ENCODE measurements at places on chromosomes 4 and X.

DNA sequence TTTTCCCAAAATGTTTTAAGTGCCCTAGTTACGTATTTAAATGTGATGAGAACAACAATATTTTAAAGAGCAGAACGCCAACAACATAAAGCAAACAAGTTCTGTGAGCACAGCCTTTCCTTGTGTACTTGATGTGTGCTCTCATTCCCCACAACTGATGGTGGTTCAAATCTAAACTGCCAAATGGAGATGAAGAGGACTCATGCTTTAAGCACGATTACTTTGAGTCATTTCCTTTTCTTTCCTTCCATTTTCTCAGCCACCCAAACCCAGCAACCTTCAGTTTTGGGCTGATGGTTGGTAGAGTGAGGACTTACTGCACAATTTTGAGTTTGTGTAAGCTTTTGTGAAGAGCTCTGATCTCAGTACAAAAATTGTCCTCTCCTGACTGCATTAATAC is 1.7 kb downstream of the NSD2 start:
- peak overlapping the region; percentile 77 for H3K4me3 ChIP-seq
- H3K27ac ChIP-seq, result no peak overlapping the region
- H3K27me3 ChIP-seq, result peaks cover 26% of the 10 kb centered on the region
- H3K4me1 ChIP-seq, result peaks cover 34% of the 10 kb centered on the region
- no peaks in the 10 kb centered on the region for H3K36me3 ChIP-seq
- no peak for DNase-seq

DNA sequence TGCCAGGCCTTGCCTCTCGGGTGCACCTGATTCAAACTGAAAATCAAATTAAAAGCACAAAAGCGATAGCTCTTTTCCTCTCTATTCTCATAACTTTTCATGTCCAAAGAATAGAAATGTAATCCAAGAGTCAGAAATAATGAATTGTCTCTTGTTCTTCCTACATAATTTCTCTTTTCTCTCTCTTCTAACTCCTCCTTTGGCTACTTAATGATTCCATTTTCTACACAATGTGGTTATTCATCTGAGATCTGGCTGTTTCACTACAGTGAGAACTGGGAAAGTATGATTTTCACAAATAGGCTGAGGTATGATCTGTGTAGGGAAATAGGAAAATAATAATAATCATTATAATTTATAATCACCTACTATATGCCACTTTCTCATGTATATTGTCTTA is 703.5 kb downstream of the PDHA2 start:
- H3K4me1 ChIP-seq, result no peaks in the 10 kb centered on the region
- no peak overlapping the region for H3K4me3 ChIP-seq
- no peaks in the 10 kb centered on the region for H3K27me3 ChIP-seq
- DNase-seq, result no peak
- H3K27ac ChIP-seq, result no peak overlapping the region
- no peaks in the 10 kb centered on the region for H3K36me3 ChIP-seq

DNA sequence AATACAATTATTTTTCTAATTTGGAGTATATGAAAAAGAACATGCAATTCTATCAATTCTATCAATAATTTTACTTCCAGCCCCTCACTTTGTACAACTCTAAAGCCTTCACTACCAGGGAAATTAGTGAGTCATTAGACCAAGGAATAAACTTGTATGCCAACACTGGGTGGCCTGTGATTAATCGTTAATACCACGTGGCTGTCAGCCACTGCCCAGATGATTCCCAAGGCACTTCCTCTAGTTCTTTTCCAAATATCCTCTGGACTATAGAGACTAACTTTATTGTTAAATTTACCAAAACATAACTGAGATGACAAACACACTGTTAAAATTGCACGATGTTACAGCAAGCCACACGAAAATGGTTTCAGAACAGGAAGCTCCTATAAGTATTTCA is 45.7 kb downstream of the MID1 start:
- no peak for DNase-seq
- H3K4me1 ChIP-seq, result peaks cover 46% of the 10 kb centered on the region
- H3K36me3 ChIP-seq, result peaks cover 24% of the 10 kb centered on the region
- no peaks in the 10 kb centered on the region for H3K27me3 ChIP-seq
- no peak overlapping the region for H3K27ac ChIP-seq

DNA sequence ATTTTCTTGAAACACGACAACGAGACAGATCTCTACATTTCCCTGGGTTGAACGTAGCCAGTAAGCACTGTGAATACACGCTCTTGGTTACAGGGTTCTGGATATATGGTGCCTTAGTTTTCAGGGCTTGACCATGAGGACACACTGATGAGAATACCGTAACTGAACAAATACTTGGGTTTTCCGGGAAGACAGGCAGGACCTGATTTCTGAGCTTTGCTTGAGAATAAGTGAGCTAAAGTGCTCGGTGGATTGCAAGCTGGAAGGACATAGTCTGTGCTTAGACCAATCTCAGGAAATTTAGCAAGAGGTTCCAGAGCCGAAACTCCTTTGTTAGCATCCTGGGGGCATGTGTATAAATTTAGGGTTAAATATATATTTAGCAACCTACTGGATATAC is 876 bp upstream of the TACR3 start:
- DNase-seq, result no peak
- H3K27ac ChIP-seq, result no peak overlapping the region

DNA sequence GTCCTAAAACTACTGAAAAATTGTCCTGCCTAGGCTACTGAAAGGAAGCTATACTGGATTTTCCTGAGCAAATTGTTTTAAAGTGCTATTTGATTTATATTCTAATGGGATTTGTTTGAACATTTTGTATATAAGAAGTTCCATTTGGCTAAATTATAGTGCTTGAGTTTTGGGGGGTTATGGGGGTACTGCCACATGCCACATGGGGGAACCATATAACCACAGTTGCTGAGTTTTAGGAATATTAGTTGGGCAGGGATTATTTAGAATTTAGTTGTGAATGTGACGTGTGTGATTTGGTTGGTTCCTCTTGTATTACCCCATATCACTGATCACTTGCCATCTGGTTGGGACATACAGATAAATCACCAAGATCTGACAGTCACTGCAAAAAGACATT is 224.5 kb upstream of the TAPT1 start:
- H3K4me3 ChIP-seq, result no peak overlapping the region
- no peak overlapping the region for H3K27ac ChIP-seq
- H3K27me3 ChIP-seq, result peaks cover 91% of the 10 kb centered on the region
- H3K36me3 ChIP-seq, result no peaks in the 10 kb centered on the region
- no peak for DNase-seq
- peaks cover 3% of the 10 kb centered on the region for H3K4me1 ChIP-seq

- H3K36me3 ChIP-seq, result no peaks in the 10 kb centered on the region
- no peak overlapping the region for H3K4me3 ChIP-seq
- peaks cover 8% of the 10 kb centered on the region for H3K4me1 ChIP-seq
These were observed 850.5 kb downstream of the CCSER1 start for GRCh38 chr4:90977726-90978125.

- no peaks in the 10 kb centered on the region for H3K36me3 ChIP-seq
- no peaks in the 10 kb centered on the region for H3K27me3 ChIP-seq
- H3K4me1 ChIP-seq, result peaks cover 10% of the 10 kb centered on the region
- H3K4me3 ChIP-seq, result no peak overlapping the region
- no peak for DNase-seq
These were observed 33.4 kb upstream of the GPR101 start for GRCh38 chrX:137067147-137067546.

DNA sequence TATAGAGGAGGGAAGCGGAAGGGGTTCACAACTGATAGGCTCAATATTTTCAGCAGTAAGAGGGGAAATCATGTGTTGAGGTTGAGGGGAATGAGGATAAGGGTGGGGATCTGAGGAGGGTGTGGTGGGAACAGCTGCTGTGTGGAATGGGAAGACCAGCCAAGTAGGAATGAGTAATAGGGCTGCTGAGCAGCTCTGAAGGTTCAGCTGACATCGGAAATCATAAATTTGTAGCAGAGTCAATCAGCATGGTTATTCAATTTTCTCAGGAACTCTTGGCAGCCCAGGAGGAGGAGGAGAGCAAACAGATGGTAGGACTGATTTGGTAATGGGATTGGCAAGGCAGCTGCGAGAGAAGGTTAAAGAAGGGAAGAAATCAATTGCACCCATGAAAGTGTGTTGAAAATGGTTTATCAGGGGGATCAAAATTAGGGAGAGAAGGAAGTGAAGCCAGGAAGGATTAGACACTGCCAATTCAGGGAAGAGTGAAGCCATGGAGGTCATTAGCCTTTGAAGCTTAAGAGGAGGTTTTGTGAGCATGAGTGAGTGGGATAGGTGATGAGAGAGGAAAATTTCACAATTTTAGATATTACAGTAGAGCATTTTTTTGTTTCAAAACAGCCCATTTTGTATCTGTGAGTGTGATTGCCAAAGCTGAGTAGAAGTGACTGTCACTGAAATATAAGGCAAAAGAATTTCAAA is 82.6 kb downstream of the PCDH7 start:
- no peak overlapping the region for H3K4me3 ChIP-seq
- H3K4me1 ChIP-seq, result peaks cover 12% of the 10 kb centered on the region
- no peak overlapping the region for H3K27ac ChIP-seq
- H3K27me3 ChIP-seq, result no peaks in the 10 kb centered on the region
- peaks cover 7% of the 10 kb centered on the region for H3K36me3 ChIP-seq
- no peak for DNase-seq

GRCh38 chr4:65096630-65097029 is 573.7 kb downstream of the EPHA5 start:
- DNase-seq, result no peak
- H3K4me3 ChIP-seq, result no peak overlapping the region
- peaks cover 24% of the 10 kb centered on the region for H3K36me3 ChIP-seq
- H3K27ac ChIP-seq, result no peak overlapping the region
- H3K4me1 ChIP-seq, result no peaks in the 10 kb centered on the region

DNA sequence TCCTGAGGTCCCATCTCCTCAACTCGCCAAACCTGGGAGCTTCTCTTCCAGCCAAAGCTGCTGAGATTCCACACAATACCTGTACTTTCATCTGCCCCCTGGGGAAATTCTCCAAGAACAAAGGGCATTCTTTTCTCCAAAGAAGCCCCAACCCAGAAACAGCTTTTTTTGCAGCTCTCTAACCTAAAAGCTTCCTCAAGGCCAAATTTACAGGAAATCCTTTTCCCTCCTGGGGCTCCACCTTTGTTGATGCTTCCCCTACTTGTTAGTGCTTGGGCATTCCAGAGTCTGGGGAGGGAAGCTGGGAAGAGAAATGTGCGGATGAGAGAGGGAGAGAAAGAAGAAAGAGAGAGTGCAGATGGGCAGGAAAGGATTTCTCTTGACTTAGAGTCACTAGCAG is 24.3 kb downstream of the ZBTB33 start:
- peak overlapping the region; percentile 82 for H3K27ac ChIP-seq
- no peaks in the 10 kb centered on the region for H3K36me3 ChIP-seq
- H3K27me3 ChIP-seq, result peaks cover 32% of the 10 kb centered on the region

- H3K27me3 ChIP-seq, result no peaks in the 10 kb centered on the region
- H3K4me1 ChIP-seq, result peaks cover 13% of the 10 kb centered on the region
- H3K4me3 ChIP-seq, result no peak overlapping the region
These were observed 14.3 kb upstream of the C4orf50 start for GRCh38 chr4:6032249-6033244.

GRCh38 chrX:108811891-108812290 is 75.5 kb upstream of the IRS4 start:
- DNase-seq, result peak; percentile 20
- H3K27me3 ChIP-seq, result no peaks in the 10 kb centered on the region
- no peak overlapping the region for H3K4me3 ChIP-seq
- no peaks in the 10 kb centered on the region for H3K4me1 ChIP-seq
- no peaks in the 10 kb centered on the region for H3K36me3 ChIP-seq

DNA sequence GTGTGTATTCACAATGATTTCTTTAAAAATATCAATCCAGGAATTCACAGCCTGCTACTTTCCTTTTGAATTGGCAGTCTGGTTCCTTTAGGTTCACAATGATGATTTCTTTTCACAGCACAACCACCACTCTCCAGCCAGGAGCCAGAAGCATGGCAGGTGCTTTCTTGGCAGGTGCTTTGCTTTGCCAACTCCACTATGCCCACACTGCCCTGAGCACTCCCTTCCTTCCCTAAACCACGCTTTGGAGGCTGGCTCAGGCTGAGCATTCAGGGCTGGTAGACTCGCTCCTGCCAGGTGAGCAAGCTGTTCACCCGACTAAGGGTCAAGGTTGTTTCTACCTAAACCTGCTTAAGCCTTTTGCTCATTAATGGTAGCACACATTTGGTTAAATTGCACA is 184.5 kb downstream of the SH3KBP1 start:
- H3K4me1 ChIP-seq, result peaks cover 26% of the 10 kb centered on the region
- H3K27me3 ChIP-seq, result no peaks in the 10 kb centered on the region
- no peaks in the 10 kb centered on the region for H3K36me3 ChIP-seq
- DNase-seq, result no peak
- no peak overlapping the region for H3K27ac ChIP-seq

GRCh38 chr4:150310159-150310895 is 232.1 kb downstream of the DCLK2 start:
- H3K27me3 ChIP-seq, result peaks cover 3% of the 10 kb centered on the region
- no peak for DNase-seq
- no peak overlapping the region for H3K27ac ChIP-seq
- peaks cover 7% of the 10 kb centered on the region for H3K4me1 ChIP-seq
- no peaks in the 10 kb centered on the region for H3K36me3 ChIP-seq

- peak; percentile 11 for DNase-seq
- H3K27me3 ChIP-seq, result 0 out of 2 replicates have a peak, but pooled peaks cover 3% of the 10 kb centered on the region
- peaks cover 18% of the 10 kb centered on the region for H3K36me3 ChIP-seq
- H3K27ac ChIP-seq, result 0 out of 2 replicates have a peak overlapping the region, but pooled peaks have one; percentile 4
- peaks cover 3% of the 10 kb centered on the region for H3K4me1 ChIP-seq
- no peak overlapping the region for H3K4me3 ChIP-seq
These were observed 6.4 kb downstream of the LRPAP1 start for GRCh38 chr4:3525532-3526430.

- H3K36me3 ChIP-seq, result peaks cover 7% of the 10 kb centered on the region
- H3K4me3 ChIP-seq, result no peak overlapping the region
- no peak overlapping the region for H3K27ac ChIP-seq
- peaks cover 85% of the 10 kb centered on the region for H3K4me1 ChIP-seq
These were observed 20.6 kb downstream of the GALNT7 start for GRCh38 chr4:173189117-173189693.
